ENCODE measurements at places on chromosomes 6 and 20. TPM values are rescaled to one million over a fixed set of nuclear protein-coding genes. Genes with fewer than 3 reads are reported as not detected.

THBD gene
- 9.5 TPM for total RNA-seq

REPS1 gene
- total RNA-seq, result 18.6 TPM

PI16 gene
- not detected for total RNA-seq

RPL10A gene
- total RNA-seq, result 1,898 TPM

PGC gene
- not detected for total RNA-seq

PACRG gene
- total RNA-seq, result under 0.01 TPM

COL21A1 gene
- not detected for total RNA-seq

ARMH2 gene
- total RNA-seq, result not detected

WFDC5 gene
- total RNA-seq, result not detected

HUS1B gene
- total RNA-seq, result 0.16 TPM

SLC22A16 gene
- not detected for total RNA-seq

OXT gene
- total RNA-seq, result not detected

ELMO2 gene
- 25.9 TPM for total RNA-seq

RAET1L gene
- 0.65 TPM for total RNA-seq

SLC17A1 gene
- 0.25 TPM for total RNA-seq

HDGFL1 gene
- total RNA-seq, result not detected

GPX5 gene
- total RNA-seq, result not detected

OR2B6 gene
- not detected for total RNA-seq

ERMARD gene
- 13.7 TPM for total RNA-seq

IL17A gene
- not detected for total RNA-seq

SEL1L2 gene
- total RNA-seq, result not detected

TBXT gene
- total RNA-seq, result not detected

SLC24A3 gene
- 0.76 TPM for total RNA-seq

BNIP5 gene
- not detected for total RNA-seq

PRICKLE4 gene
- 1.3 TPM for total RNA-seq

MEI4 gene
- total RNA-seq, result not detected

DEFB132 gene
- total RNA-seq, result not detected

SLC22A7 gene
- total RNA-seq, result not detected
